ENCODE measurements at places on chromosomes 1 and 21.

GRCh38 chr1:201329801-201330200, 46.5 kb downstream of the PKP1 start:
- DNase-seq = no peak

GRCh38 chr1:45335855-45336324, 4.1 kb upstream of the TOE1 start:
- no peak for DNase-seq

DNA sequence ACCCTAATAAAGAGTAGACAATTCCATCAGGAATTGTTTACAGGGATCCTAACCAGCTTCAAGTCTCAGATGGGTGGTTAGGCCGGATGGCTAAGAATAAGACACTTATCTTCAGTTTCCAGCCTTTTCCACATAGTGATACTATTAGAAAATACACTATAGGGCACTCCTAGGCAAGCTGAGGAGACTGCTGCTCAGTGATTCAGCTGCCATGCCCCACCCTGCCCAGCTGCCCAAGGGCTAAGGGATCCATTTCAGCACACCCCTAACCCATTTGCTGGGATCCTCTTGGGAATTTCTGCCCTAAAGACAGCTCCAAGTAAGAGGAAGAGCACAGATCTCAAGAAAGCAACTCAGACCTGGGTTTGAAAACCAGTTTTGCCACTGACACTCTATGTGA, 31.9 kb downstream of the PLPP3 start:
- DNase-seq = no peak

DNA sequence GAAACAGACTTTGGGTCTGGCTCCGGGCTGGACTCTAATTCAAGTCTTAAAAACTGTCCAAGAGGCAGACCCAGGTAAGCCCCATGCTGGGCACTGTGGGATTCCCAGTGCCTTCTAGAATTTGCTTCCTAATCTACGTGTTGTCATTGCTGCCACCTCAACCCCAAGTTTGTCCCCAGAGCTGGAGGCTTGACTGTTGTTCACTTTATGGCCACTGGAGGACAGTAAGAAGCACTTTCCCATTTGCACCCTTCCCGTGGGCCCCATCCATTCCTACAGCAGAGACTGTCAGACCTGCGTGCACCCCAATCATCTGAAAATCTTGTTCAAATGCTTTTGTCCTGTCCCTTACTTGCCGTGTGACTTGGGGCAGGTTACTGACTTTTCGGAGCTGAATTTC, 29.4 kb upstream of the VASH2 start:
- no peak for DNase-seq

DNA sequence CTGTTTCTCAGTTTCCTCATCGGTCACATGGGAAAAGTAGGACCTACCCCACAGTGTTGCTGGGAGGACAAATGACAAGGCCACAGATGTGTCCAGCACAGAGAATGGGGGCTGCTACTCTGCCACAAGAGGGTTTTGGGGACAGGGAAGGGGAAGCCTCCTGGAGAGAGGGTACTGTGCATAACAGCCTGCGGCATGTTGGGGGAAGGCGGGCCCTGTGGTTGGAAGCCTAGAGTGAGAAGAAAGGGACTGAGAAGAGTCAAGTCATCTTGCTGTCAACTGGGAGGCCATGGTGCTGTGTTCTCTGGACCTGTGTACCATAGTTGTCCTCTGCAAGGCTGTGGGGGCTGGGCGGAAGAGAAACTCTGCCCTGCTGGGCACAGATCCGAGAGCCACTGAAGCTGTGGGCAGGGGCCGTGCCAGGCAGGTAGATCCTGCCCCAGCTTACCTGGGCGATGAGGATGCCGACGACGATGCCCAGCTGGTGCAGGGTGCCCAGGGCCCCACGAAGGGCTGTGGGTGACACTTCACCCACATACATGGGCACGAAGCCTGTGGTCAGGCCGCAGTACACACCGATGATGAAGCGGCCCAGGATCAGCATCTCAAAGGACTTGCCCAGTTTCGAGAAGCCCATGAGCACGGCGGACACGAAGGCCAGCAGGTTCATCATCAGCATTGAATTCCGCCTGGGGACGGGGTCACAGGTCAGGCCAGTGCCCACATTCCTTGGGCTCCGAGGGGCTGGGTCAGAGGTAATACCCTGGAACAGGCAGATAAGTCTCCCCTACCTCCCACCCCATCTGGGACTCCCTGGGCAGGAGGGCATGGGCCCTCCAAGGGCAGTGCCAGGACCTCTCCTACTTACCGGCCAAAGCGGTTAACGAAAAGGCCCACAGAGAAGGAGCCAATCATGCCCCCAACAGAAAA, 28.2 kb downstream of the SLC2A1 start:
- DNase-seq = no peak

DNA sequence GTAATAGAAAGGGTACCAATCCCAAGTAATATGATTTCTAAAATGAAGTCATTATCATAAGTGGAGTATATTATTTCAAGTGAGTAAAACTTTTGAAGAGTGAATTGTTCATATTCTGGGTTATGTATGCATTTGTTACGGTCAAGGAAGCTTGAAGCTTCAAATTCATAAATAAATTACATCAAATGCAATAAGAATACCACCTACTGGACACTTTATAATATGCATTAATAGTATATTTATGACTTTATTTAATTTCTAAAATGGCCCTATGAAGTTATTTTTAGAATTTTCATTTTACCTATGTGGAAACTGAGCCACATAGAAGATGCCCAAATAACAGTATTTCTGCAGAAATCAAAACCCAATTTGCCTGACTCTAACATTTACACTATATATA, 260.6 kb downstream of the SMYD3 start:
- no peak for DNase-seq

DNA sequence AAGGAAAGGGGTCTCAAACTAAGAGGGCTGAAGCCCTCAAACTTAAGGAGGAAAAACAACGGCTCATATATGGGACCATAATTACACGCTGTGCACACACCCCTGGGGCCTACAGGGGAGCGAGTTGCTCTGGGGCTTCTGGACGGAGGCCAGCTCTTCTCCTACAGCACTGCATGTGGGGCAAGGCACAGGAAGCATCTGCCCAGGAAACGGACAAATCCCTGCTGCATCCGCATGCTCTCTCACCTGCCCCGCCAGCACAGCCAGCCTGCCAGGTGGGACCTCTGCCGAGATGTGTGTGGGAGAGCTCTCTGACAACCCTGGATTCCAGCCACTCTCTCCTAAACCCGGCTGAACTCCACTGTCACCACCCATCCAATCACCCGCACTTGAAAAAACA, 54.1 kb downstream of the MRPL37 start:
- no peak for DNase-seq

DNA sequence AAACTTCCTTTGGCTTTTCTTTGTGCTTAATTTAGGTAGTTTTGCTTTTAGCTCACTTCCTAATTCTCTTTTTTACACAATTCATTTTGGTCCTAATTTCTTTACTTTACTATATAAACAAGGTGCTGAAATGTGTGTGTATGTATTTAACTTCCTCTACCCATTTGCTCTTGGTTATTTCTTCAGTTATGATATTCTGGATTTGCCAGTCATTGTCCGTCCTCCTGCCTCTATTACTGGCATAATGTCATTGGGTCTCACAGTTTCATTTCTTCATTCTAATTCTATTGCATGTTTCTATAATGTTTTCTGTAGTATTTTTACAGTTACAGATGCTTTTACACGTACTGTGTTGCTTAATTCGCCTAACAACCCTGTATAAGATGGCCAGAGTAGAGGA, 96.2 kb downstream of the ZMYM4 start:
- DNase-seq = no peak

- DNase-seq = no peak
Observed at GRCh38 chr1:101236516-101237228, at the start of gene S1PR1. TSS of gene S1PR1 (plus strand) at chr1:101237019. CDS start at chr1:101238985, 1,966 bp downstream.

- DNase-seq = no peak
Observed at GRCh38 chr1:209839875-209840546, 12.2 kb downstream of the UTP25 start.
